ENCODE measurements at places on chromosomes 3 and 15.

- no peak for DNase-seq
Observed at GRCh38 chr3:69119681-69120080, 2.7 kb downstream of the LMOD3 start.

DNA sequence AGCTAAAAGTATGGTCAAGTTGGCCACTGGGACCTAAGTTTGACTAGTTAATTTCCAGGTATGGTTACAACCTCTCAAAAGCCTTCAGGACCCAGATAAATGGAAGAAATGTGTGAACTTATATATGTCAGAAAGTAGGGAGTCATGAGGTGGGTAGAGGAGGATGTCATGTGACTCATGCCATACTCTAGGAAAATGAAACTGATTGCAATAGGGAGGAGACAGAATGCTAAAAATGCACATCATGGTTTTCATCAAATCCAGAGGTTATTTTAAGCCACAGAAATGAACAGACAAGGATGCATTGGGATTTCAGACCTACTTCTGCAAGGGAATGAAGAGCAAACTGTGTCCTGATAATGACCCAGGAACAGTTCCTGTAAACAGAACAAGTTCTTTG is 310.0 kb downstream of the EDEM1 start:
- no peak for DNase-seq

DNA sequence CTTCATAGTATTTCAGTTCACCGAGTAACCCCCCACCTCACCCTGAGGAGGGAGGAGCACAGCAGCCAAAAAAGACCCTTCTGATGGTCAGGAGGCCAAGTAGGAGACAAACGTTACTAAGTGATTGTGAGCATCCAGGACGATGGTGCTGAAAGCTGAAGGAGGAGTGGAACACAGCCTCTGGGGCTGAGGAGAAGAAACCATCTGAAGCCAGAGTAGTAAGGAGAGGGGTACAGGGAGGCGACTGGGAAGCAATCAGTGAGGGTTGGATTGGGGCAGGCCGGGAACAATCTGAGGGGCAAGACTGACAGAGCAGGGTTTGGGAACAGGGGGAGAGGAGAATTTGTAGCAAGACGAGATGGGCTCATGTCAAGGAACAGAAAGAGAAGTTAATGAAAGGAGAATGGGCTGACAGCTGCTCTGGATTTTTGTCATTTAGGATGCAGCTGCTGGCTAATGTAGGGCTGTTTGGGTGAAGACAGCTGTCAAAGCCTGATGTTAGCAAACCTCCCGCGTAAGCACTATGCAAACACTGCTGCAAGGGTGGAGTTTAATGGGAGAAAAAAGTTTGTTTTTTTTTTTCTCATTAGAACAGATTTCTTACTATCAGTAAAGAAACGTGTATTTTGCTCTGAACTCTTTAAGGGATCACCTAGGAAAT is 622.2 kb downstream of the EDEM1 start:
- DNase-seq, result no peak

- no peak for DNase-seq
Observed at GRCh38 chr3:33184863-33185262, 33.7 kb downstream of the SUSD5 start.

GRCh38 chr3:175434561-175434960 is 575.4 kb downstream of the NAALADL2 start:
- no peak for DNase-seq

DNA sequence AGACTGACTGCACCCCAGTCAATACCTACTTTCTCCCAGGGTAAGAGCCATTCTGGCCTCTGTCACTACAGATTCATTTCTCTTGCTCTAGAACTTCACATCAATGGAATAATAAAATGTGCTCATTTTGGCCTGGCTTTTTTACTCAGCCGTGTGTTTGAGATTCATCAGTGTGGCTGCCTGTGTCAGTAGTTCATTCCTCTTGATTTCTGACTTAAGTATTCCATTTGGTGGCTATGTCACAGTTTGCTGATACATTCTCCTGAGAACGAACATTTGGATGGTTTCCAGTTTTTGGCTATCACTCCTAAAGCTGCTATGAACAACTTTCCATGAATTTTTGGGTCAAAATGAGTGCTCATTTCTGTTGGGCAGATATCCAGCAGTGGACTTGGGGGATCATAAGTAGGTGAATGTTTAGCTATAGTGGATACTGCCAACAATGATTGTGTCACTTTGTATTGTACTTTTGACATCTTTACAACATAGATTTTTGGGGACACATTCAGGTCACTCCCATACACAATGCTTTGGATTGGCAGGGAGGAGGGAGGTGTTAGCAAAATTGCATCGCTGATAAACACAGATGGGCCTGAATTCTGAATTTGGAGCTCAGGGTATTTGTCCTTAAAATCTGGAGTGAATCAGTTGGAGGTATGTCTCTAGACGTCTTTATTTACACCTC is 19.8 kb upstream of the FAM107A start:
- no peak for DNase-seq

GRCh38 chr3:105616374-105617121 is 249.8 kb downstream of the ALCAM start:
- DNase-seq, result no peak
